ENCODE measurements at places on chromosomes 16 and 17.

GRCh38 chr16:58280846-58281301, 14.0 kb downstream of the PRSS54 start:
- no peak for DNase-seq

- no peak for DNase-seq
These were observed 225.1 kb upstream of the CA10 start for GRCh38 chr17:52383493-52384100.

DNA sequence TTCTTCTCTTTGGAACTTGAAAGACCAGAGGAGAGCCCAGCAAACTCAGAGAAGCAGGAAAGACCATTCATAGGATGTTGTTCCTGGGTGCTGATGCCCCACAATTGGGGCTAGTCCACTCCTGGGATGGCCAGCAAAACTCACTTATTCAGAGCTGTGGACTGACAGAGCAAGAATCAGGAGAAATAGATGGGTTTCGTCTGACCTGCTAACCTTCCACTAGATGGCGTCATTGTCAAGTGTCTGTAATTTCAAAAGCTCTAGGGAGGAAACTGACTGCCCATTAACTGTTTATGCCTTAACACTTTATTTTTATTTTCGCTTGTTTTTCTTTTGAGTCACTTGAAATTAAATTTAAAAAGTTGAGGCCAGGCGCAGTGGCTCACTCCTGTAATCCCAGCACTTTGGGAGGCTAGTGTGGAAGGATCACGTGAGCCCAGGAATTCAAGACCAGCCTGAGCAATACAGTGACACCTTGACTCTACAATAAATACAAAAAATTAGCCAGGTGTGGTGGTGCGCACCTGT, 28.7 kb upstream of the MILR1 start:
- no peak for DNase-seq

GRCh38 chr16:23318639-23319038, 16.5 kb downstream of the SCNN1B start:
- DNase-seq = no peak

DNA sequence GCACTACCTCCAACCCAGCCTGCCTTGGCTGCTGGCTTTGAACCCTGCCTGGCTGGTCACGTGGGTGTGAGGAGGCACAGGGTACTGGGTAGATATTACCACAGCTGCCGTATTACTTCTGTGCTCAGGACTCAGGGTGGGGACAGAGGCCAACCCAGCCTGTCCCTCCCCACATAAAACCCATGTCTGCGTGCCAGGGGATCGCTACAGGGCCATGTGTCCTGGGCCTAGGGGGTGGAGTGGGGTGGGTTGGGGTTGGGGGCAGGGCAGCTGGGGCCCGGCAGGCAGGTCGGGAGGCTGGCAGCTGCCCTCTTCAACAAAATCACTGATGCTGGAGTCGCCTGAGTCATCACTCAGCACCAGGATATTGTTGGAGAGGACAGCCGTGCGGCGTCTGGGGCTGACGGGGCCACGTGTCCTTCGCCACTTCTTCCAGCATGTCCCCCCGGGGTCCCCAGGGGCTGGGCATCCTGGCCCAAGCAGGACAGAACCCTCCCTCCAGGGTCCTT, 39.7 kb upstream of the PVALEF start:
- DNase-seq = no peak

GRCh38 chr16:49544828-49545227, 171.2 kb downstream of the C16orf78 start:
- no peak for DNase-seq

- no peak for DNase-seq
These were observed 21.6 kb upstream of the ATP2A3 start for GRCh38 chr17:3985846-3986245.

DNA sequence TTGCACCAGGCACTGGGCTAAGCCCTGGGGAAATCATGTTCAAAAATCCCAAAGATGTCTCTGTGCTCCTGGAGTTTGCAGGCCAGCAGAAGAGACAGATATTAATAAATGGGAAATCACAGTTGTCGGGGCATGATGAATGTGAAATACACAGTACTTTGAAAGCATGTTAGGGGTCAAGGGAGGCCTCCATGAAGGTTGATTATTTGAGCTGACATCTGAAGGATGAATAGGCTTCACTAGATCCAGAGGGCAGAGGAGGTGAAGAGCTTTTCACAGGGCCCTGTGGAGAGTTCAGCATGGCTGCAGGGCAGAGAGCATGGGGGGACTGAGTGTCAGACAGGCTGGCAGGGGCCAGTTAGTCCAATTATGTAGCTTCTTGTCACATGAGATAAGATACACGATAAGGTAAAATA, 2.6 kb downstream of the ANKRD40CL start:
- no peak for DNase-seq

DNA sequence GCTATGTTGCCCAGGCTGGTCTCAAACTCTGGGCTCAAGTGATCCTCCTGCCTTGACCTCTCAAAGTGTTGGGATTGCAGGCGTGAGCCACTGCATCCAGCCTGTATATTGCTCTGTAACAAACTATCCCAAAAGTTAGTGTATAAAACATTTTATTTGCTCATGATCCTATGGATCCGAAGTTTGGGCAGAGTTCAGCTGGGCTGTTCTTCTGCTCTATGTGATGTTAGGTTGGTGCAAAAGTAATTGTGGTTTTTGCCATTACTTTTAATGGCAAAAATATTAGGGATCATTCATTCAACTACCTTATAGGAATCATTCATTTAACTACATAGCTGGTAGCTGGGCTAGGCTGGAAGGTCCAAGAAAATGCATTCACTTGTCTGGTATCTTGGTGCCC, 12.8 kb upstream of the WFIKKN2 start:
- DNase-seq = no peak

GRCh38 chr17:78493450-78493849, 83.7 kb downstream of the DNAH17 start:
- no peak for DNase-seq
